ENCODE measurements at places on chromosomes 6 and 20.

- no peak for DNase-seq
Measured at GRCh38 chr6:102581378-102582124, 1188.0 kb downstream of the GRIK2 start.

- no peak for DNase-seq
Measured at GRCh38 chr6:43367245-43367984, 2.0 kb downstream of the ZNF318 start.

- DNase-seq = no peak
Measured at GRCh38 chr6:133814238-133814637, 74.7 kb upstream of the TCF21 start.

- no peak for DNase-seq
Measured at GRCh38 chr6:146357578-146358430, 185.8 kb upstream of the RAB32 start.

DNA sequence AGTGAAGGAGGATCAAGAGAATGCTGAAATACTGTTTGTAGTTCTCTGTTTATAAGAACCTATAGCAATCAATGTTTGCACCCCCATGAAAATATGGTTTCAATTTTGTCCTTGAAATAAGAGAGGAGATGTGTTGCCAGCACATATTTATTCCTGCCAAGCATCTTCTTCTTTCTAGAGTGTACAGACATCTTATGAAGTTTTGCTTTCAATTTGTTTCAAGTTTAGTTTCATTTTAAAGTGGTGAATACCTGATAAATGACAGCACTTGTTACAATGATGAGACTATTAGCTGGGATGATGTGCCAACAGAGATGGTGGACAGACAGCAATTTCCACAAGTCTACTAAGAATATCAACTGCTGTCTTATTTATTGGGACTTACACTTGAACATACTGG, 39.2 kb upstream of the CENPW start:
- DNase-seq = no peak

DNA sequence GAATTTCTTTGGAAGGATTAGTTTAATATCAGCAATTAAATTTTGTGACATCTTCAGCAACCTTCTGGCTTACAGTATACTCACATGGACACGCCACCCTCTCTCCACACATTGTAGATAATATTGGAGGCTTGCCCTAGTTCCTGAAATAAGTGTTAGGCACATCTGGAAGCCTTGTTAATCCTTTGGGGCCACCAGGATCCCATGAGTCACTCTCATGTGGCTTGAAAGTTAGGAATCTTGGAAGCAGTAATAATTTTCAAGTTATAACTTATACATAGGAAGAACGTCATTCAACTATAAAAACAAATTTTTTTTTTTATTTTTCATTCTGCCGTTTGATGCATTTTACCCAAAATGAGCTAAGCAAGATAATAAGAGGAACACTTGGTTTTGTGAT, 20.5 kb downstream of the LAMA4 start:
- DNase-seq = no peak

DNA sequence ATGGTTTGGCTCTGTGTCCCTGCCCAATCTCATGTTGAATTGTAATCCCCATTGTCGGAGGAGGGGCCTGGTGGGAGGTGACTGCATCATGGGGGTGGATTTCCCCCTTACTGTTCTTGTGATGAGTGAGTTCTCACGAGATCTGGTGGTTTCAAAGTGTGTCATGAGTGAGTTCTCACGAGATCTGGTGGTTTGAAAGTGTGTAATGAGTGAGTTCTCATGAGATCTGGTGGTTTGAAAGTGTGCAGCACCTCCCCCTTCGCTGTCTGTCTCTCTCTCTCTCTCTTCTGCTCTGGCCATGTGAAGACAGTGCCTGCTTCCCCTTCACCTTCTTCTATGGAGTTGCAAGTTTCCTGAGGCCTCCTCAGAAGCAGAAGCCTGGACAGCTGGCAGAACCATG, 87.6 kb downstream of the MYLK4 start:
- no peak for DNase-seq

- DNase-seq = no peak
Measured at GRCh38 chr20:57717797-57718196, 8.0 kb upstream of the PMEPA1 start.

- DNase-seq = no peak
Measured at GRCh38 chr20:62354811-62355341, 12.2 kb downstream of the LAMA5 start.

DNA sequence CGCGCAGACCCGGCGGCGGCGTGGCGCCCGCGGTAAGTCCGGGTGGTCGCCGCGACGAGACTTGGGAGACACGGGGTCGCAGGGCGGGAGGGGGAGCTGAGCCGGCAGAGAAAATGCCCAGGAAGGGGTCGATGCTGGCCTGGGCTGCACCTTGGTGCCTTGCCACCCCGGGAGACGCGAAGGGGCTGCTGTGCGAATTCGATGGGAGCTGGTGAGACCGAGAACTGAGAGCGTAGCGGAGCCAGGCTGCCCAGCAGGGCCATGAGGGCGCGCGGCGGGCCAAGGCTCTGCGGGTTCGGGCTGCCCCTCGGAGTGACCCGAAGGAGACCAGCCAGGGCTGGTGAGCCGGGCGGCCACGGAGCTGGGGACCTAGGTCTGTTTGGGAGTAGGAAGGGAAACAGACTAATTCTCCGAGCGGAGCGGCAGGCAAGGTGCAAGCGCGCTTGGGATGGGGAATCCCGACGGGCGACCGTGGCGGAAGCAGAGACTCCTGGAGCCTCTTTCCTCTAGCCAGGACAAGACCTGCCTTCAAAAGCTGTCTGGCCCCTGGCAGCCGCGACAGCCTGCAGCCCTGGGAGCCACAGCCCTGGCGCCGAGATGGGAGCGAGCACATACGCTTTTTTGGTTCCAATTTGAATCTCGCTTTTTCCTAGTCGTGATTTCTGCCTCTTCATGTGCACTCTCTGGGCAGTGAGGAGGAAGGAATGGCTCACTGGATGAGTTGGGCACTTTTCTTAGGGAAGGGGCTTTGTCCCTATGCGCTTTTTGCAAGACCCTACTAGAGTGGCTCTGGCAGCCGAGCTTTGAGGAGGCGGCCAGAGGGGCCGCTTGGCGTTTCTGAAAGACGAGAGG, 691 bp downstream of the SYNDIG1 start:
- DNase-seq = no peak
